NCI-H524 (cell line): ENCODE measurements at places on chromosomes 1 and 21.

DNA sequence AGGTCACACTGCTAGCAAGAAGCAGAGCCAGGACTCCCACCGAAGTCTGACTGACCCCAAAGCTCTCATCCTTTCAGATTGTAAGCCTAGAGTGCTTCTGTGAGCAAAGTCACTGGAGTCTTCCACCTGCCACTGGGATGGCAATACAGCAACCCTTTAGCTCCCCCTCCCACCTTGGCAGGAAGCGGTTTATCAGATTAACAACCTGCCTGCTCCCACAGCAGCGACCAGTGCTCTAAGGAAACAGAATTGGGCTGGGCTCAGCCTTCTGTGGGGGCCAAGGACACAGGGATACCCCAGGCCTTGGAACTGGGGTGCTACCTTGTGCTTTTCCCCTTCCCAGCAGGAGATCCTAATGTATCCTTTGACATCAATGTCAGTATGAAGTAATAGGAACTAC, 76.0 kb downstream of the GFI1 start:
- no peak for DNase-seq

GRCh38 chr1:151142411-151143056, 3.9 kb downstream of the SEMA6C start:
- DNase-seq: peak; percentile 20

- DNase-seq: no peak
Observed at GRCh38 chr1:4974981-4975685, 320.7 kb downstream of the AJAP1 start.

GRCh38 chr1:222256058-222256457, 291.8 kb downstream of the HHIPL2 start:
- no peak for DNase-seq

GRCh38 chr1:162219461-162219860, 150.0 kb downstream of the NOS1AP start:
- peak; percentile 64 for DNase-seq

DNA sequence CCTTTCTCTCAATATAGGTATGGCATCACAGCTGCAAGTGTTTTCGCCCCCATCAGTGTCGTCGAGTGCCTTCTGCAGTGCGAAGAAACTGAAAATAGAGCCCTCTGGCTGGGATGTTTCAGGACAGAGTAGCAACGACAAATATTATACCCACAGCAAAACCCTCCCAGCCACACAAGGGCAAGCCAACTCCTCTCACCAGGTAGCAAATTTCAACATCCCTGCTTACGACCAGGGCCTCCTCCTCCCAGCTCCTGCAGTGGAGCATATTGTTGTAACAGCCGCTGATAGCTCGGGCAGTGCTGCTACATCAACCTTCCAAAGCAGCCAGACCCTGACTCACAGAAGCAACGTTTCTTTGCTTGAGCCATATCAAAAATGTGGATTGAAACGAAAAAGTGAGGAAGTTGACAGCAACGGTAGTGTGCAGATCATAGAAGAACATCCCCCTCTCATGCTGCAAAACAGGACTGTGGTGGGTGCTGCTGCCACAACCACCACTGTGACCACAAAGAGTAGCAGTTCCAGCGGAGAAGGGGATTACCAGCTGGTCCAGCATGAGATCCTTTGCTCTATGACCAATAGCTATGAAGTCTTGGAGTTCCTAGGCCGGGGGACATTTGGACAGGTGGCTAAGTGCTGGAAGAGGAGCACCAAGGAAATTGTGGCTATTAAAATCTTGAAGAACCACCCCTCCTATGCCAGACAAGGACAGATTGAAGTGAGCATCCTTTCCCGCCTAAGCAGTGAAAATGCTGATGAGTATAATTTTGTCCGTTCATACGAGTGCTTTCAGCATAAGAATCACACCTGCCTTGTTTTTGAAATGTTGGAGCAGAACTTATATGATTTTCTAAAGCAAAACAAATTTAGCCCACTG, 11.5 kb downstream of the HIPK1 start:
- no peak for DNase-seq

DNA sequence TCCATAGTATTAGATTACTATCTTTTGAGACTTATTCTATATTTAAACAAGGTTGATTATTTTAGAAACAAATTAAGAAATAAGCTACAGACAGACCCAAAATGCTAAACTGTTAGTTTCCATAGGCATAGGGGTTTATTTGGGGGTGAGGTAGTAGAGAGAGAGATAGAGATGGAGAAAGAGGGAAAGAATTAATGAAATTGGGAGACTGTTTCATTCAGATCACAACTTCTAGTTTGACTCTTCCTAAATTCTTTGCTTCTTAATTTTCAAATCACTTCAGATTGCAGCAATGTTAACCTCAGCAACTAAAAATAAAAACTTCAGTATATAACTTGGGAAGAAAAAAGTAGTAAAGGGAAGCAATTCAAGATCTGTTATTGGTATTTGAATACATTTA, 3.4 kb downstream of the JUN start:
- DNase-seq: no peak

- no peak for DNase-seq
Observed at GRCh38 chr1:111690306-111690617, 48.9 kb downstream of the INKA2 start.

DNA sequence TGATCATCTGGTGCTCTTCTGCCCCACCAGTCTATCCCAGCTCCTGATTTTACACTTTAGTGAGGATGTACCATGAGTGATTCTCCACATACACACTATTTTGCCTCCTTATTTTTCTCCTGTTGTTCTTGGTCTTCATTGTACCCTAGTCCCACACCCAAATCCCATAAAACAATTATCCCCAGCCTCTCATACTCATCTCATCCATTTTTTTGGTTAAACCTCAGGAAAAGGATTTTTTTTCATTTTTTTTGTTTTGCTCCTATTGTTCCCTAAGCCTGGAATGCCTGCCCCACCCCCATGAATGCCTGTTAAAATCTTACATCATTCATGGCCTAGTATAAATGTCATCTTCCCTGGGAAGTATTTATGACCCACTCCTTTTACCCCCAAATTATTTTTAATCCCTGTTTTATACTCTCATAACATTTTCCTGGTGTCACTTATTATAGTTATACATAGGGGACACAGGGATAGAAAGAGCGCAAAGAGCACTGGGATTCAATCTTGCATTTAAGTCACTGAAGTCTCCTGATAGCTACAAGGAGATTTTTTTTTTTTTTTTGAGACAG, 4.9 kb upstream of the LINGO4 start:
- no peak for DNase-seq

DNA sequence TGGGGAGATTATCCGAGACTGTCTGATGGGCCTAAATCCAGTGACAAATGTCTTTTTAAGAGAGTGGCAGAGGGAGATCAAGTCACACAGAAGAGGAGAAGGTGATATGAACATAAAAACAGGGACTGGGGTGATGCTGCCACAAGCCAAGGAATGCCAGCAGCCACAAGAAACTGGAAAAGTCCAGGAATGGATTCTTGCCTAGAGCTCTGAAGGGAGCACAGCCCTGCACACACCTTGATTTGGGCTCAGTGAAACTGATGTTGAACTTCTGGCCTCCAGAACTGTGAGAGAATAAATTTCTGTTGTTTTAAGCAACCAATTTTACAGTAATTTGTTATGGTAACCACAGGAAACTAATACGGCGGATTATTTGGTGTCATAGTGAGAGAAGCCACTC, 19.5 kb downstream of the CITED4 start:
- DNase-seq: no peak

DNA sequence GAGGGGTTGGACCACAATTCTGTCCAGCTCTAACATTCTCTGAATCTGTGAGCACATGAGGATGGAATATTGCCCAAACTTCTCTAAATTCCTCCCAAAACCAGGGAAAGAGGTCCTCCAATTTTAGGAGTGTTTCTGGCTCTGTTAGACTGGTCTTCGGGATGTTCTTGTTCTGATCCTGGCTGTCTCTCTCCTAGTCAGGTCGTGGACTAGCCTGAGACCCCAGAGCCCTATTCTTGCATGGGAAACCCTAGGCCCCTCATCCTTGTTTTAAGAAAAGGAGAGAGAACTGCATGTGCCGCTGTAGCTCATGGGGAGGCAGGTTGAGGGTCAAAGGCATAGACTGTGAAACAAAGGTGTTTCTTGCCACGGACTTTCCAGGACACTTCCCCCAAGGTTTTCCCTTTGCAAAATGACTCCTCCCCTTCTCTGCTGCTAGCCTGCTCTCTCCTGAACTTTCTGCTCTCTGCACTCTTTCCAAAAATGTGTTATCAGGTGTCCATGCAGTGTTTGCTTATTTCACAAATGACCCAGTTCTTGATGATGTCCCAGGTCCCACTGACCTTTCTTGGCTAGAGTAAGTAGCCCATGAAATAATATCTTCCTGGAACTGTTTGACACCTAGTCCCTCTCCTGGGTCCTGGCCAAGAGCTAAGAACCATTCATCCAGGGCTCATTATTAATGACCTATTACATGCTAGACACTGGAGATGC, 29.3 kb upstream of the RD3 start:
- no peak for DNase-seq

DNA sequence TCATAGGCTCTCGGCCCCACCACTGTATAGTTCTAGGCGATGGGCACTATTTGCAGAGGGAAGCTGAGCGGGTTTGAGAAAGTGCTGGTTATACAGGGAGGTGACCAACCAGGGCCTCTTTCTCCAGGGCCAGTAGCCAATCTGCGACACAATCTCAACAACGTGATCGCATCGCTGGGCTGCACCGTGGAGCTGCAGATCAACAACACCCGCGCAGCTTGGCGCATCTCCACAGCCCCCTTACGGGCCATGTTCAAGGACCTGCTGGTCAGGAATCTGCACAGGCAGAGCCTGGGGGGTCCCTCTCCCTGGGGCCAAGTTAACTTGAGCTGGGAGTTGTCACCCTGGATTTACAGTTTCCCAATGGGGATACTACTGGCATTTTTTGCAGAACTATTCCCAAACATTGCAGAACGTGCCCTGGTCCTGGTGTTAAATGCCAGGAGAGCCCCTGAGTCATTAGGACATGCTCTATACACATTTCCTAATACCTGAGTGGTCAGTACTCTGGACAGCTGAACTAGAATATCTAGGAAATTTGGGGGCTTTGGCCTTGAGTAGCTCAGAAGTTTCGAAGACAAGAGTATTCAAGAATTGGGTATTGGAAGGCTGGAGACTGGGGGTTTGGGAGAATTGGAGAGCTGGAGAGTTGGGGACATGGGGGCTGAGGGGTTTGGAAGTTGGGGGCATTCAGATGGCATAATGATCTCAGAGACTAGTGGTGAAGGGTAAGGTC, 6.9 kb downstream of the DCST1 start:
- no peak for DNase-seq

GRCh38 chr1:205004351-205004750, 38.7 kb upstream of the CNTN2 start:
- no peak for DNase-seq

GRCh38 chr1:116033322-116033721, 57.0 kb downstream of the SLC22A15 start:
- no peak for DNase-seq

DNA sequence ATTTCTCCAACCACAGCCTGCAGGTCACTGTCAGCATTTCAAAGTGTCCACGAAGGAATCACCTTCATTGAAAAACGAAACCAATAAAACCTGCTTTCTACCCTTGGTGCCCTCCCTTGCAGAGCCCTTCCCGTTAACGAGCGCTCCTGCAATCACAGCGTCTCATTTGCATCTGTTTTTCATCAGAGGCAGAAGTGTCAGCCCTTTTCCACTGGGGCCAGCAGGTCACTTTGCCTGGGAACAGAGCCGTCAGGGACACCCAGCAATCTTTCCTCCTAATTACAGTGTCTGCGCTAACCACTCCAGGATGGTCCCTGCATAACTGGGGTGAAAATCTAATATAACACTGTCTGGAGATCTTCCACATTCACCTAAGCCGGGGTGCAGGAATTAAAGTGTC, 85.3 kb downstream of the PSMG1 start:
- no peak for DNase-seq
